ENCODE measurements at places on chromosomes 12 and 14. TPM values are rescaled to one million over a fixed set of nuclear protein-coding genes. Genes with fewer than 3 reads are reported as not detected.
A peak's percentile ranks its signal among the peaks of the same experiment; 100 is the strongest.

- DNase-seq = no peak
These were observed 121.5 kb upstream of the CPM start for GRCh38 chr12:69054343-69055056.

- DNase-seq = no peak
These were observed 17.5 kb downstream of the CINP start for GRCh38 chr14:102345232-102345631.

- DNase-seq = no peak
These were observed 50.7 kb downstream of the JAG2 start for GRCh38 chr14:105117710-105118385.

- no peak for DNase-seq
These were observed 34.8 kb downstream of the PLXNC1 start for GRCh38 chr12:94182986-94183707.

DNA sequence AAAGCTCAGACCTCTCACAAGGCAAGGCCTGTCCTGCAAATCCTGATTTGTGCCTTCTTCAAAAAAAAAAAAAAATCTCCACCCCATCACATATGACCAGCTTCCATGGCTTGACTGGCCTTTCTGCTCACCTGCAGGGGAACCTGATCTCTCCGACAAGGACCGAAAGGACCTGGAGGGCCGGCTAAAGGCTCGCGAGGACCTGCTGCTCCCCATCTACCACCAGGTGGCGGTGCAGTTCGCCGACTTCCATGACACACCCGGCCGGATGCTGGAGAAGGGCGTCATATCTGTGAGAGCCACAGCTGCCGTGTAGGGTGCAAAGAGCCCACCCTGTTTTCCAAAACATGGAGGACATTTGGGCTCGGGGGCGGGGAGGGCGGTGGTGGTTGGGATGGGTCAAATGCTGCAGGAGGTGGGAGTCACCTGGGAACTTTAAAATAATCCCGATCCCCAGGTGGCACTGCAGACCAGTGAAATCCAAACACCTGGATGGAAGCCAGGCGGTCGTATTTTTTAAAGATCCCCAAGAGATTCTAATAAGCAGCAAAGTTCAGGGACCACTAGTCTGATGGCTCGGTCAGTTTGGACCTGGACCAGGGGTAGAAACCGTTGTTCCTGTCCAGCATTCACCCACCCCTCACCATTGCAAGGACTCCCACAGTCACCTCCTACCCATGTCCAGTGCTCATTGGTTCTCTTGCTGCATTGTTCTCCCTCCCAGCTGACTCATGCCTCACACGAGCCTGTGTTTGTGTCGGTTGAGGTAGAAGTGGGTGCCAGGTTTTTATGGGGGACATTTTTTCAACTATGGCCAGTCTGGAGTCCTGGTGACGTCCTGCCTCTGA, 44.8 kb downstream of the FOXN4 start:
- peak; percentile 42 for DNase-seq

DNA sequence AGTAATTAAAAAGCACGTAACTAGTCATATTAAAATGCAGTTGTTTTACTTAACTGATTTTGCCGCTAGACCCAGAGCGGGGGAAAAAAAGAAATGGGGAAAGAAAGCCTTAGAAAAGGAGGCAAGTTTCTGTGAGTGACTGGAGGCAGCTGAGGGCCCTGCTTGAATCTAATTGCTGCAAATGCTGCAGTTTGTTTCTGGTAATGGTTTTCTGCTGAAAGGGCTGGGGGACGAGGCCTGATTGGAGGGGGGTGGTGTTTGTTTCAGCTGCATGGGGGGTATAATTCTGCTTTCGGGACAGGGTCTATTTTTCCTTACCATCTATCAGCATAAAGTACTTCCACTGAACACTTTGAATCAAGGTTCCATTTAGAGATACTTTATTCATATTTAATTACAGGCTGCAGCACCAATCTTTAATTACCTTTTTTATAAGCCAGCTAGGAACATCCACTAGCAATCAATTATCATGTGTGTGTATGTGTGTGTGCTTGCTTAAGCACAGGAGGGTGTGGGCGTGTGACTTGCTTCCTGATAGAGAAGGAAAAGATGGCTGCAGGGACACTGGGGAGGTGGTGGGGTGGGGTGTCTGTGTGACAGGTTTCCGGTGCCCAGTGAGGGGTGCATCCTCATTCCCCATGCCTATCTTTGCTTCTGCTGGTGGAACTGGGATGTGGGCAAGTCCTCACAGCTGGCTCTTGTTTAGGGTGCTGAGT, 83.4 kb downstream of the ADCK1 start:
- no peak for DNase-seq

DNA sequence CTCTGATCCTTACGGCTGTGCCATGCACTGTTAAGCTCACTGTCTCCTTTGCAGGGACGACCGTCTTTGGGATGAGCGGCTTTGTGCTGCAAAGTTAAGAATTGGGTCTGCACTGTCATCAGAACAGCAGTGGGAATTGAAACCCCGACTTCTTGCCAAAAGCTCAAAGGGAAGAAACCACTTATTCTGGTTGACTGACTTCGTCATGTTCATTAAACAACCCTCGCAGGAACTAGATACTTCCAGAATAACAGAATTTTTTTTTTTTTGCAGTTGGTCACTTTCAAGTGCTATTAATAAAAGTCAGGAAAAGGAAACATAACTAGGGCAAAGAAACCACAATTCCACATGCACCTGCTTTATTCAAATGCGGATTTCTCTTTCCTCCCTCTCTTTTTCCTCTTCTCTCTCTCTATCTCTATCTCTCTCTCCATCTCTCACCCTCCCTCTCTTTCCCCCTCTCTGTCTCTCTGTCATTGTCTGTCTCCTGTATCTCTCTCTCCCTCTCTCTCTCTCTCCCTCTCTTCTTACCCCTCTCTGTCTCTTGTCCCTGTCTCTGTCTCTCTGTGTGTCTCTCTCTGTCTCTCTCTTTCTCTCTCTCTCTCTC, 12.3 kb upstream of the GLT1D1 start:
- no peak for DNase-seq

DNA sequence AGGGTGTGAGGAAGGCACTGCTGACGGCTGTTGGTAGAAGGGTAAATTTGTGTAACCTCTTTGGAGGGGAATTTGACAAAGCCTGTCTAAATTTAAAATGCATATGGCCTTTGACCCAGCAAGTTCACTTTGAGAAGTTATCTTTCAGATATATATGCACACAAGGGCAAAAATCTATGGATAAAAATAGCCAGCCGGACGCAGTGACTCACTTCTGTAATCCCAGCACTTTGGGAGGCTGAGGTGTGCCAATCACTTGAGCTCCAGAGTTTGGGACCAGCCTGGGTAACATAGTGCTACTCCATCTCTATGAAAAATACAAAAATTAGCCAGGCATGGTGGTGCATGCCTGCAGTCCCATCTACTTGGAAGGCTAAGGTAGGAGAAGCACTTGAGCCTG, 13.4 kb downstream of the UBC start:
- no peak for DNase-seq

DNA sequence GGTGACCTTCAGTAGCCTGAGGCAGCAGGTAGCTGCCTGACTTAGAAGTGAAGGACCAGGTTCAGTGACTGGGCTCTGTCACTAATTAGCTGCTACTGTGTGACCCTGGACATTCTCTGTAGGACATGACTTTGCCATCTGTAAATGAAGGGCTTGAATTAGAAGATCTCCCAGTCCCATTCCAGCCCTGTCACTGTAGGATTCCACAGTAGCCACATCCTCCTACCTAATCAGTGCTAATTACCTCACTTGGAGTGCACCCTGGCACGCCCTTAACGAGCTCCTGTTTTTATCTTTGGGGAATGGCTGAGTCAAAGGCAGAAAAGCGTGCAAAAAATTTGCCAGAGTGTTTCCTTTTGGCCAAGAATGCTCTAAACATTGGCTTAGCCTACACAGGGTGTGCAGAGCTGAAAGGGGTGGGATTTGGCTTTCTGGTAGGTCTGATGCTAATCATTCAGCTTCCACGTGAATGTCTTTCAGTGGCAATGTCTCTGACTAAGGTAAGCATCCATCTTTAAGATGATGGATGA, 6.8 kb downstream of the NTF3 start:
- no peak for DNase-seq

DNA sequence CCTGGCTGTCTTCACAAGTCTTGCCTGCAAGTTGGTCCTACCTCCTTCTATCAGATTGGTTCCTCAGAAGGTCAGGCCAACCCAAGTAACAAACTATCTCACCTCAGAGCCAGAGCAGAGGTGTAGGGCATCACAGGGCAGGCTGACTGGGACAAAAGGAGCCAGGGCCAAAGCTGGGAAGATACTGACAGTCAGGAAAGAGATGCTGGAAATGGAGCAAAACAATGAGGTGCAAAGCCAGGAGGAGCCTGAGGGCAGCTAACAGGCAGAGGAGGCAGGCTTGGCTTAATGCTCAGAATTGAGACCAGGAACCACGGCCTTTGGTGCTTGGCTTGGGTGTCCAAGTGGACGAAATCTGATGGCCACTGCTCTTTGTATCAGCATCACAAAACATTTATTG, 68.4 kb upstream of the PNMA1 start:
- DNase-seq = no peak

GRCh38 chr12:46702581-46703344, 123.0 kb downstream of the SLC38A4 start:
- DNase-seq = no peak

DNA sequence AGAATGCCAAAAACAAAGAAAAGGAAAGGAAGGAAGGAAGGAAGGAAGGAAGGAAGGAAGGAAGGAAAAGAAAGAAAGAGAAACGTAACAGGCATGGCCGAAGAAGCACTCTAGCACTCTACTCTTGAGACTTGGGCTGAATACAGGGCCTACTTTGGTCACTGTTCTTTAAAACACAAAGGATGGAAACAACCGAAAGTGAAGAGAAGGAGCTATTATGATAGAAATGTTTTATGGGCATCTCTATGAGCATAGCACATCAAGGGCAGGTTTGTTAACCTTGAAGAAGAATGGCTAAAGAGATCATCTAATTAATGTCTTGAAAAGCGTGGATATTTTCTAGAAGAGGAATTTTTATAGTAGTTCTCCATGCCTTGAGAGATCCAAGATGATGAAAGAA, 15.9 kb upstream of the OTX2 start:
- DNase-seq = no peak

- no peak for DNase-seq
These were observed 3.0 kb downstream of the ARG2 start for GRCh38 chr14:67622675-67623074.

- no peak for DNase-seq
These were observed 272.1 kb downstream of the CEP128 start for GRCh38 chr14:80669426-80669825.

DNA sequence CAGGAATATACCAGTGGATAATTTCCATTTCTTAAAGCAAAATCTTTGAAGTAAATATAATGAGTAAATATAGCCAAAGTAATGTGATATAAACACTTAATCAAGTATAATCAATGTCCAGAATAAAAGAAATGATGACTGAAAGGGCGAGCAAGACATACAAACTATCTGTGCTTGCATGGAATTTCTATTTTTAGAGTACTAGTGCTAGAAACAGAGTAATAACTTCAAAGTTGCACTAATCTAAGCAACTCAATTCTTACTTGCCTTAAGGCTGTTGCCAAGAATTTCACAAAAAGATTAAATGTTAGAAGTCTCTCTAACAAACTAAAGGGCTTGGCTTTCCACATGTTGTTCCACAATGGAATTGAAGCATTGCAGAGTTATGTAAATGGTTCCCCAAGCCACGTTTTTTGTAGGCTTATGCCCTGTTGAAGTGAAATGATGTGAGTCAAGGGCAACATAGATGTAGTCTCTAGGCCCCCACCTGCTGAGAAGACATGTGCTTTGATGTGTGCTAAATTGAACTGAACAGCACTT, 175.0 kb upstream of the LMNTD1 start:
- no peak for DNase-seq

- DNase-seq = no peak
These were observed 311.3 kb downstream of the DPF3 start for GRCh38 chr14:72582582-72582981.

DNA sequence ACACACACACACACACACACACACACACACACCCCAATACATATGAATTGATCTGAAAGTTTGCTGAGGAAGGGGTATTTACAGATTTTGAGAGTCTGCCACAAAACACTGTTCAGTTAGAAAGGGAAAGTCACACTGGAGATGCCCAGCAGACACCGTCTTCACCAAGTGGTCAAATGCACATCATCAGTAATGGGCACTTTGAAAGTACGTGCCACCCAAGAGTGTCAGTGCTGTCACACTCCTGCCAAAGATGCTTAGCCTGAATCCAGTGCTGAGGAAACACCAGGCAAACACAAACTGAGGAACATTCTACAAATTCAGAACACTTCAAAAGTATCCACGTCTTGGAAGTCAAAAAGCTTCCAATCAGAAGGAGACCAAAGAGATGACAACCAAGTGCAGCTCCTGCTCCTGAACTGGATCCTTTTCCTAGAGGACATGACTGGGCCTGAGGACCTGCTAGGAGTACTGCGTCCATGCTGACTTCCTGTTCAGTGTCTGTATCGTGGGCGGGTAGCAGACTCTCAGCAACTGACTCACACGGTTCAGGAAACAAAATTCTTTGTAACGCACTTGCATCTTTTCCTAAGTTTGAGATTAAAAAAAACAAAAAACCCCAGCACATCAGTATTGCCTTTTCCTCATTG, 18.6 kb downstream of the PSMC1 start:
- no peak for DNase-seq

- DNase-seq = no peak
These were observed 92.7 kb downstream of the BORCS5 start for GRCh38 chr12:12449533-12450025.

- DNase-seq = no peak
These were observed 249.2 kb downstream of the C12orf50 start for GRCh38 chr12:87779858-87780498.

DNA sequence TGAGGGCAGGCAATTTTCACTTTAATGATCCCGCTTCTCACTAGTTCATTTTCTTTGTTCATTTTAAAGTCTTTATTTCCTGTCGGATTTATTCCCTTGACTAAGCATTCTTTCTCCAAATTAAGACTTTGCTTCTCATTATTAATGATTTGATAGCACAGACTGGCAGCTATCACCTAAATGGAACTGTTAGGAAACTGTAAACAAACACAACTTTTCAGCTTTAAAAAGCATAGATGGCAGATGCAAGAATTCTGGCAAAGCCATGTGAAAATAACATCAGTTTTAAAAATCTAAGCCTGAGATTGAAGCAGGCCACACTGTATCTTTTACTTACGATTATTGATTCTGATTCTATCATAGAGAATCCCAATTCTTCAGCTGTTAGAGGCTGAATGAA, 111.4 kb downstream of the GARIN6 start:
- DNase-seq = no peak

GRCh38 chr14:33061667-33062325, 123.1 kb downstream of the NPAS3 start:
- no peak for DNase-seq

Gene DNAJC22
- not detected for total RNA-seq

Gene DTX1
- 30.1 TPM for total RNA-seq

Gene DBX2
- total RNA-seq = 0.74 TPM

Gene GALNT6
- 10.4 TPM for total RNA-seq

Gene RHOJ
- total RNA-seq = 17.7 TPM

Gene MGST1
- total RNA-seq = 1,725 TPM

Gene RERG
- total RNA-seq = 9.6 TPM

Gene COL2A1
- total RNA-seq = not detected

Gene RIC8B
- total RNA-seq = 12.5 TPM

Gene KLRB1
- total RNA-seq = 1.1 TPM

Gene LRTM2
- total RNA-seq = not detected

All from omental fat pad (tissue), 4 donors.